ENCODE measurements at places on chromosomes 5 and 9.

GRCh38 chr5:158752656-158752973 lies 347.1 kb downstream of the EBF1 start:
- DNase-seq = no peak

DNA sequence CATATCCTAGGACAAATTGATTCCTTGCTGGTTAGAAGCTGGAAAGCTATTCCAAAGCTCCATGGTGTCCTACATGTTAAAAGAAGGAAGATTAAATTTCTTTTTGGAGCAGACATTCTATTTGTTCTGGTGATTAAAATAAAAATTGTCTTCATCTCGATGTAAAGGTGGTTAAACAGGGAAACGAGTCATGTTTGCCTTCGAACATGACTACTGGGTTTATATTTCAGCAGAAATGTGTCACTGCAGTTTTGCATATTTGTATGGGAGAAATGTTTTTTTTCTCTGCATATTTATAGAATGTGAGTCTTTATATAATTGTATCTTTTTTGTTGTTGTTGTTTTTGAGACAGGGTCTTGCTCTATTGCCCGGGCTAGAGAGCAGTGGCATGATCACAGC lies 36.4 kb downstream of the ADAMTS12 start:
- no peak for DNase-seq

GRCh38 chr9:129198319-129199043 lies 20.4 kb upstream of the IER5L start:
- DNase-seq = peak; percentile 84

GRCh38 chr5:146568161-146568560 lies 52.2 kb upstream of the GPR151 start:
- no peak for DNase-seq

DNA sequence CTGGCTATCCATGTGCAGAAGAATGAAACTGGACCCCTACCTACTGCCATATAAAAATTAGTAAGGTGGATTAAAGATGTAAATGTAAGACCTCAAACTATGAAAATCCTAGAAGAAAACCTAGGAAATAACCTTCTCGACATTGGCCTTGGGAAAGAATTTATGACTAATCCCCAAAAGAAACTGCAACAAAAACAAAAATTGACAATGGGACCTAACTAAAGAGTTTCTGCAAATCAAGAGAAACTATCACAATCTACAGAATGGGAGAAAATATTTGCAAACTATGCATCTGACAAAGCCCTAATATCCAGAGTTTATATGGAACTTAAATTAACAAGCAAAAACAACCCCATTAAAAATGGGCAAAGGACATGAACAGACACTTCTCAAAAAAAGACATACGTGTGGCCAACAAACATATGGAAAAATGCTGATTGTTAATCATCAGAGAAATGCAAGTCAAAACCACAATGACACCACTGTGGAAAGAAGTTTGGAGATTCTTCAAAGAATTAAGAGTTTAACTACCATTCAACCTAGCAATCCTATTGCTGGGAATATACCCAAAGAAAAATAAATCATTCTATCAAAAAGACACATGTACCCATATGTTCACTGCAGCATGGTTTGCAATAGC lies 98.5 kb downstream of the NR3C1 start:
- peak; percentile 62 for DNase-seq

- DNase-seq = no peak
Observed at GRCh38 chr5:107977550-107978071, 306.9 kb upstream of the EFNA5 start.

DNA sequence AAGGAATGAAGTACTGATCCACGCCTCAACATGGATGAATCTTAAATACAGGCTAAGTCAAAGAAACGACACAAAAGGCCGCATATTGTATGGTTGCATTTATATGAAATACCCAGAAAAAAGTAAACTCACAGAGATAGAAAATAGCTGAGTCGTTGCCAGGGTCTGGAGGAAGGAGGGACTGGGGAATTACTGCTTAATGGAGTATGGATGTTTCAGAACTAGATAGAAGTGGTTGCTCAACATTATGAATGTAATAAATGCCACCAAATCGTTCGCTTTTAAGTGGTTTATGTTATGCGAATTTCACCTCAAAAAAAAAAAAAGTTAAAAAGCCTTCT lies 784 bp upstream of the MSANTD3 start:
- no peak for DNase-seq

DNA sequence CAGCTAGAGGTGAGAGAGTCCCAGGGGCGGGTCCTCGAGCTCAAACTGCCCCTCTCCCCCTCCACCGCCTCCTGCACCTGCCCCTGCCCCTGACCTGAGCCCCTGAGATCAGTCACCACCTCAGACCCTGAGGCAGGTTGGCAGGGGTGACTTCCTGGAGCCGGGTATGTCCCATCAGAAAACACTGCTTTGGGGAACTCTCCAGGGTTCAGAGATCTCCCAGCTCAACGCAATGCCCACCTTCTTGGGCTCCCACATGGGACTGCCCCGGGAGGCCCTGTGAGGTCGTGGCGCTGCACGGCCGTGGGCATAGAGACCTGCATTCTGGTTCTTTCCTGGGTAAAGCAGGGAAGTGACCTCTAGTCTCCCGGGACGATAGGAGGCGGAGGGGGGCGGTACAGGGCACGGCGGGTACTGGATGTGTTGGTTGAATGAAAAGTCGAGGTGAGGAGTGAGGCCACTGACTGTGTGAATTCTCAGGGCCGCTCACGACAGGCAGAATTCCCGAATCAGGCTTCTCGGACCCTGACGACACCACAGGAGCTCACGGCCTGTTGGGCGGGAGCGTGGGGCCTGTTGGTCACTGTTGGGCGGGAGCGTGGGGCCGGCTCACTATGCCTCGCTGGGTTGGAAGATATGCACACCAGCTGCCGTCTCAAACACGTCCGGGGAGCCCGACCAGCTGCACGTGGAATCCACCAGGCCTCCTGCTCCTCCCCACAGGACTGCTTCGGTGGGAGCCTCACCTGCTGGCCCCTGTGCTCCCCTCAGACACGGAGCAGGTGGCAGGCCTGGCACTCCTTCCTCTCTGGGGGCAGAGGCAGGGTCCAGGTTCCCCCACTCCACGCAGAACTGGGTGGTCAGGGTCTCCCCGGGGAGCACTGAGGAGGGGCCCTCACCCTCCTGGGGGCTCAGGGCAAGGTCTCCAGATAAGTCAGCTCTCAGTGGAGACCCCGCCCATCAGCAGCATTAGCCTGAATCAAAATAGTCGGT lies 178.0 kb upstream of the PPP1R26 start:
- no peak for DNase-seq

DNA sequence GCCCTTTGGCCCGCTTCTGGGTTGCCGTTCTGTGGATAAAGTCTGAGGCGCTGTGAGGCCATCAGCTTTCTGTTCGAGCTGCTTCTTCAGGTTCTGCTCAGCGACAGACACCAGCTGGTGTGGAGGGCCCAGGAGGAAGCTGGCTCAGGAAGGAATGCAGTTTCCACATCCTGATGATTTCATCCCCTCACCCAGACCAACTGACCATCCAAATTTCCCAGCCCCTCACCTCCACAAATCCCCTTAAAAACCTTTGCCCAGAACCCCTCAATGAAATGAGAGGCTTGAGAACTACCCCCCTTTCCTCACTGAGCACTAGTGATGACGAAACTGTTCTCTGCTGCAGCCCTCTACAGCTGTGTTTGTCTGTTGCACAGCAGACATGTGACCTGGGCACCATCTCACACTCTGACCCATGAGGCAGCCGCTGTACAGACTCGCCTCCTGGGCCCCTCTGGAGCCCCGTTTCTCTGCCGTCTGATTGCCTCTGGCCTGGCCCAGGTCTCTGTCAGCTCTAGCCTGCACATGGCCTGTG lies 45.4 kb downstream of the SPATA31C2 start:
- peak; percentile 16 for DNase-seq

- no peak for DNase-seq
Observed at GRCh38 chr9:87810679-87811178, 71.9 kb upstream of the SPATA31E1 start.

GRCh38 chr5:129135633-129136032 lies 41.1 kb downstream of the ISOC1 start:
- no peak for DNase-seq

- DNase-seq = no peak
Observed at GRCh38 chr5:113005454-113005853, 28.9 kb downstream of the DCP2 start.

DNA sequence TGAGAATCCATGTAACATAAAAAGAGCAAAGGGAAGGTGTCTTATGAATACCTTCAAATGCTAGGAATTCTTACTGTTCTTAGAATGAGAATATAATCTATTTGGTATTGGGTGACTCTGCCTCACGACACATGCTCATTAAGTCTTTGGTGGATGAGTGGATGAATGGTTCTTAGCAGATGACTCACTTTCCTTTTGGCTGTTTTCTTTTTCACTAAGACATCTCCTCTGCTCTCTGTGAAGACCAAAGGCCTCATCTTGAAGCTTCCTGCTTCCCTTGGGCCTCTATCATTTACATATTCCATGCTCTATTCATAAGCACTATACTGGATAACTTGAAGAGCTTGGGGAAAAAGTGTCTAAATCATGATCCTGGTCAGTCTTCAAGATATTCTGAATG lies 468.1 kb downstream of the SPATA31D1 start:
- peak; percentile 58 for DNase-seq

DNA sequence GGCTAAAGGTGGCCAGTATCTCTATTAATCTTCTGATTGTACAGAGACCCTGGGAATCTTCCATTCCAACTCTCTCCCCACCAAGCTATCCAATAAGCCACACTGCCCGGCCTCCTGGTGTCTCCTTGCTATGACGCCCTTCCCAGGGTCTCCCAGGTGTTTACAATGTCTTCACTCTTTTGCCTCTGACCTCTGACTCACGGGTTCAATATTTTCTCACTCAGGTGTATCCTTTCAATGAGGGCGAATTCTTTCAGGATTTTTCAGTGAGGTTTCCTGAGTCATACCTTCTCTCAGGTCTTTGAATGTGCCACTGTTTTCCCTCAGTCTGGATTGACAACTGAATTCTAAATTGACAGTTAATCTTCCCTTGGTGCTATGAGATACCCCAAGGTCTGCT lies 53.7 kb upstream of the IRX4 start:
- no peak for DNase-seq

- no peak for DNase-seq
Observed at GRCh38 chr5:1266791-1267190, 28.1 kb downstream of the TERT start.

GRCh38 chr5:131272307-131272706 lies 8.5 kb downstream of the CDC42SE2 start:
- peak; percentile 70 for DNase-seq

- no peak for DNase-seq
Observed at GRCh38 chr5:33068786-33069185, 357.7 kb downstream of the NPR3 start.

- peak; percentile 59 for DNase-seq
Observed at GRCh38 chr9:18074041-18074440, 399.9 kb upstream of the ADAMTSL1 start.

DNA sequence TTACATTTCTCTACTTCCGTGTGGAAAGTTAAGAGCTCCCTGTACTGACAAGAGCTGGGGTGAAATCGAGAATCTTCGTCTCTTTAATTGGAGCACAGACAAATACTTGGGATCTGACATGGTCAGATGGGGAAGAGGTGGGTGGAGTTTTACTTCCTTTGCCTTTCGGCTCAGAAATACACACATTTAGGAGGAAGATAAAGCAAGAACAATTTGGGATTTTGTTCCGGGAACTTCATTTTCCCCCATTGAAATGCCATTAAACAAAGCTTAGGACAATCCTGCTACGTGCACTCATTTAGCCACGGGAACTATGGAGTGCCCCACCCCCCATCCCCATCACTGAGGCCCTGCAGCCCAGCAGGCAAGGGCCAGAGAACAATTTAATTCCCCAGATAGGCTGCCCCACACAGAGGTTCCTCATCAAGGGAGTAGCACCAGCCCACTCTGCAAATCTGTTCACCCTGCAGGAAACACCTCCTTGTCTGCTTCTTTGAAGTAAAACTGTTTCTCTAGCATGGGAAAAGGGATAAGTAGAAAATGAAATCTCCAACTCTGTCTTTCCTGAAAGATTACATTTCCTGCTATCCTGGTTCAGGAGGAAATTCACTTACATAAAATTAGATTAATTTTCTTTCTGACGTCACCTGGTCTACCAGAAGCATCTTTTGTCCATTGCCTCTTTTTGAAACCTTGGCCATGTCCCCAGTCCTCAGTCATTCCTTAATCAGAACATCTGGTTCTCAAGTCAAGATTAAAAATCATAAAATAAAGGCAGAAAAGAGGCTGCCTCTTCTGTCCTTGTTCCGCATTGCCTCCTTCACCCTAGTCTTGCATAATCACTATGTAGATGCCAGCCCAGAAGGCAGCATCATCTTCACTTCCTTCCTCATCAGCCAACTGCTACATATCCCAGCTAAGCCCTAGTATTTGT lies 206.4 kb downstream of the ENC1 start:
- DNase-seq = no peak

- no peak for DNase-seq
Observed at GRCh38 chr5:150618588-150619281, 21.7 kb upstream of the SYNPO start.

DNA sequence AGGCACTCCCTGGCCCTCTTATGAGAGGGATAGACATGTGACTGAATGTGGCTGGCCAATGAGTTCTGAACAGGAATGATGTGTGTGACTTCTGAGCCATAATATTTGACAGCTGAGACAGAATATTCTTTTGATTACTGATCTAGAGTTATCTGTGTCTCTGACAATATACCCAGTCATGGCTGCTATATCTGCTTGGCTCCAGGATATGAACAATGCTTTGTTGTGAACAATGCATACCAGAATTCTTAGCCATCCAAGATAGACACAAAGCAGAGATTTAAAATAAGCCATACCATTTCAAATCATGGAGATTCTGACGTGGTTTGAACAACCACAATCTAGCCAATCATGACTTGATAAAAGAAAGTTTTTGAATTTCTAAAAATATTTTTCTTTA lies 840.3 kb upstream of the SEMA6A start:
- peak; percentile 11 for DNase-seq

DNA sequence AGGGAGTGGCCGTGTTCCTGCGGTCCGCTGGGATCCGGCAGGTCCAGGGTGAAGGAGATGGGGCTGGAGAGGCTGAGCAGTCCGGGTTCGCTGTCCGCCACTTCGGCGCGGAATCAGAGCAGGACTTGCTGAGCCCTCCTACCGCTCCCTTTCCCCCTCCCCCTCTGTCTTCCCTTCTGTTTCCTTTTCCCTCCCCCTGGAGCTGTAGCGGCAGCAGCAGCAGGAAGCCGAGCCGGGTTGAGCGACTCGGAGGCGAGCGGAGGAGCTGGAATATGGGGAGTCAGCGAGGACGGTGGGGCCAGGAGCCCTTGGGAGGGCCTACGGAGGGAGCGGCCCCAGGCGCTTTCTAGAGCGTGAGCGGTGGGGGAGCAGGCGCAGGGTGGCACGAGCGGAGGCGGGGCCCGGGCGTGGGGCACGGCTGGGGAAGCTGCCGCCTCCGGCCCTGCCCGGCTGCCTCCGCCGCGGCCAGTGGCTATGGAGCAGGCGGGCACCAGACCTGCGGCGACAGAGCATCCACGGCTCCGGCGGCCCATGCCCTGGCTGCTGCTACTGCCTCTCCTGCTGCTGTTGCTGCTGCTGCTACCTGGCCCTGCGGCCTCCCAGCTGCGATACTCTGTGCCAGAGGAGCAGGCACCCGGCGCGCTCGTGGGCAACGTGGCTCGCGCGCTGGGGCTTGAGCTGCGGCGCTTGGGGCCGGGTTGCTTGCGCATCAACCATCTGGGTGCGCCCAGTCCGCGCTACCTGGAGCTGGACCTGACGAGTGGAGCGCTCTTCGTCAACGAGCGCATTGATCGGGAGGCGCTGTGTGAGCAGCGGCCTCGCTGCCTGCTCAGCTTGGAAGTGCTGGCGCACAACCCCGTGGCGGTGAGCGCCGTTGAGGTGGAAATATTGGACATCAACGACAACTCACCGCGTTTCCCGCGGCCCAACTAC lies at the start of gene PCDHAC2:
Gene PCDHAC2 (plus strand): TSS at position 184 of the 933 bp plus-strand sequence. CDS start 291 bp downstream, at position 475.
- DNase-seq = peak; percentile 44

Measured in fibroblast of skin of abdomen (primary cell).